Mesenchymal stem cell (in vitro differentiated cells and primary cell): ENCODE measurements at places on chromosomes 7 and 10.

- DNase-seq, result peak; percentile 45
Observed at GRCh38 chr7:17299483-17299991, 1.1 kb downstream of the AHR start.

- DNase-seq, result no peak
Observed at GRCh38 chr10:3199488-3199887, 26.9 kb upstream of the PITRM1 start.

DNA sequence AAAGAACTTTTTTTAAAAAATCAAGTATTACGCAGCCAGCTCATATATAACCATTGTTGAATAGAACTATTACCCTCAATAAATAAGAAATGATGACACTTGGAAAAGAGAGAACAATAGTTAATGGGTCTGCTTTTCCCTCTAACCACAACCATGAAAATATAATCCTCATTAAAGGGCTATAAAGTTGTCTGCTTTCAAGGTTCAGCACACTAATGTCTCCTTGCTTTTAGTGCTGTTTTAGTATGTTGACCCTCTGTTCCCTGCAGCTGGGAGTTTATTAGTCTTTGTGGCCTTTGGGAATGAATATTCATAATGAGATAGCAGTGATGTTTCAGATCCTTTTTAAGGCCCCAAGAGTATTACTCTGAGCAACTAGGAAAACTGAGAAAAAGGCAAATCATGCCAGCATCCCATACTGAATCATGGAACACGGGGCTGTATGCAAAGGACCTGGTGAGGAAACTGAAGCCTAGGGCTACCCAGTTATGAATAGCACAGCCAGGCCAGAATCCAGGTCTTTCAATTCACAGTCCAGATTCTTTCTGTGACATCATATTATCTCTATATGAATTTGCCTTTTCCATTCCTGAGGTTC is 332.0 kb upstream of the LRGUK start:
- DNase-seq, result no peak

GRCh38 chr10:122567056-122567660 is 6.6 kb downstream of the DMBT1 start:
- peak; percentile 8 for DNase-seq

DNA sequence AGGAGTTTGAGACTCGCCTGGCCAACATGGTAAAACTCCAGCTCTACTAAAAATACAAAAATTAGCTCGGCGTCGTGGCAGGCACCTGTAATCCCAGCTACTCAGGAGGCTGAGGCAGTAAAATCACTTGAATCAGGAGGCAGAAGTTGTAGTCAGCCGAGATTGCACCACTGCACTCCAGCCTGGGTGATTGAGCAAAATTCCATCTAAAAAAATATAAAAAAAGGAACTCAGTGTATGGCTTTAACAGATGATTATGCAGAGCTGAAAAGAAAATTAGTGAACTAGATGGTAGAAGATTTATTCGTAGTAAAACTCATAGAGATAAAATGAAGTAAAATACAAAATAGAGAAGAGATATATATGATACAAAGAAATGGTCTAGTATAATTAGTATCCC is 12.6 kb upstream of the CNOT4 start:
- no peak for DNase-seq

DNA sequence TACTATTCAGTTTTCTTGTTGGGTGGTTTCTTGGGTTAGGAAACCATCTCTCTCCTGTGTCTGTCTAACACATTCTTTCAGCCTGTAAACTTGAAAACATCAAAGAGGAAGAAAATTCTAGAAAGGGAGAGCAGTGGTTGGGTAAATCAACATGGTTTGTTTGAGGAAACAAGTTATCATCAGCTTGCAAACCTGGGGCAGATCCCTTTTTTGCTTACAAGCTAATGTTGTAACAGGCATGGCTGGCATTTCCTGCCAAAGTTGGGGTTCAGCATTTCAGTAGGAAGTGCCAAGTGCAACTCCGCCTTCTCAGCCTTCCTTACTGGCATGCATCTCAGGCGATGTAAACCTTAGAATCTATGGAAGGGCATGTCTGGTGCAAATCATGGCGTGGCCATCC is 112.6 kb downstream of the EEPD1 start:
- peak; percentile 22 for DNase-seq

- peak; percentile 18 for DNase-seq
Observed at GRCh38 chr10:84783386-84783785, 455.0 kb downstream of the CCSER2 start.

DNA sequence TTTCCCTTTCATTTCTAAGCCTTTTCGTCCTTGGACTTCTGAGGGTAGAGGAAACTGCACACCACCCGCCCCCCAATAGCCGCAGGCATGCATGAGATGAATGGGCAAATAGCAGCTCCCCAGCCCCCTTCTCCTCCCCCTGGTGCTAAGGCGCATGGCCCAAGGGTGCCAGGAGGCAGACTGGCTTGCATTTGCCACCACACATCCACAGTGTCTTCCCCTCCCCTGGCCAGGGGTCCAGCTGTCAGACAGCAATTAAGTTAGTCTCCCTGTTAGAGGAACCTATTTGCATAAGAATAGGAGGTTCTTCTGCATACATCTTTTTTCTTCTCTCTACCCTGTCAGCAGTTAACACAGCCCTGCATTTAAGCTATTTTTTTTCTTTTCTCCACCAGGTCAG is 20.2 kb downstream of the TOMM7 start:
- DNase-seq, result no peak

DNA sequence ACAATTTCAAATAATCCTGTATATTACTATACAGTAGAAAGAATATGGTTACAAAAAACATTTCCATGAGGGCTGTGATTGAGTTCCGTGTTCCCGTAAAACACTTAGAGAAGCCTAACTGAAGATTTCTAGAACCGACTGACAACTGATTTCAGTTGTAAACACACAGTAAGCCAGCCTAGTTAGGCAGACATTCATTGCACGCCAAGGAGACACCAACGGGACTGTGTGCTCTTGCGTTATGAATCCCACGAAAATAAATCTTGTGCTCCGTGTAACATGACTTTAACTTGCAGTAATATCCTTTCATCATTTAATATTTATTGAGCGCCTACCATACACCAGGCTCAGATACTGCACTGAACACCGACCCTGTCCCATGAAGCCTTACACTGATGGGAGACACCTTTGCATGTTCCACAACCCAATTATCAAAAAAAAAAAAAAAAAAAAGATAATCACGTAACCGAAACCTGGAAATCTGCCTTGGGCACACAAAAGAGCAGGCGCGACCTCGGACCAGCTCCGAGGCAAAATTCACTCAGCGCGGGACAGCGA is 420 bp upstream of the KLHL7 start:
- DNase-seq, result peak; percentile 31

- DNase-seq, result no peak
Observed at GRCh38 chr10:44992070-44992731, 8.5 kb upstream of the ZNF22 start.

DNA sequence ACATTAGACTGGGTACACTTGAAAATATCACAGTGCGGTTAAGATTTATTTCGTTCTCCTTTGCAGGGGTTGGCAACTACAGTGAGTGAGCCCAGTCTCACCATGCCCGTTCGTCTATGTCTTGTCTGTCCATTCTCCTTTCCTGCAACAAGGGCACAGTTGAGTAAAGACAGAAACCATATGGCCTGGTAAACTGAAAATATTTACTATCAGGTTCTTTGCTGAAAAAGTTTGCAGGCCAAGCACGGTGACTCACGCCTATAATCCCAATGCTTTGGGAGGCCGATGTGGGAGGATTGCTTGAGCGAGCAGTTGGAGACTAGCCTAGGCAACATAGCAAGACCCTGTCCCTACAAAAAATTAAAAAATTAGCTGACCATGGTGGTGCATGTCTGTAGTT is 11.4 kb upstream of the KCTD7 start:
- DNase-seq, result peak; percentile 84

DNA sequence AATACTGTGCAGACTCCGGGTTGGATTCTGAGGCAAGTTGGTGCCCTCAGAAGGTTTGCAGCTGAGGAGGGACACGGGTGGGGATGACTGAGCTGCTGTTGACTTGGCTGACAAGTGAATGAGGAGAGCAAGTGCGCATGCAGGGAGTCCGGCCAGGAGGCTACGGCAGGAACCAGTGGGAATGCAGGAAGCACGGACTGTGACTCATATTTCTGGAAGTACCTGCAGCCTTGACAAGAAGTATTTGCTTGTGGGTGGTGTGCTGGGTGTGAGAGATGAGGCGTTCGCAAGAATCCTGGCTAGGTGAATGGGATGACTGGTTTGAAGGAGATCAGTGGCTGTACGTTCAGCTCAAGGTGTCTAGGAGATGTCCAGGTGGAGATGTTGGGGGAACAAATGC is 30.8 kb upstream of the FXYD4 start:
- no peak for DNase-seq

GRCh38 chr7:90404777-90405176 is 1.5 kb downstream of the CLDN12 start:
- peak; percentile 24 for DNase-seq

GRCh38 chr7:51665045-51665780 is 348.6 kb upstream of the COBL start:
- DNase-seq, result no peak
